ENCODE measurements at places on chromosomes 16 and 17.
A peak's percentile ranks its signal among the peaks of the same experiment; 100 is the strongest.

DNA sequence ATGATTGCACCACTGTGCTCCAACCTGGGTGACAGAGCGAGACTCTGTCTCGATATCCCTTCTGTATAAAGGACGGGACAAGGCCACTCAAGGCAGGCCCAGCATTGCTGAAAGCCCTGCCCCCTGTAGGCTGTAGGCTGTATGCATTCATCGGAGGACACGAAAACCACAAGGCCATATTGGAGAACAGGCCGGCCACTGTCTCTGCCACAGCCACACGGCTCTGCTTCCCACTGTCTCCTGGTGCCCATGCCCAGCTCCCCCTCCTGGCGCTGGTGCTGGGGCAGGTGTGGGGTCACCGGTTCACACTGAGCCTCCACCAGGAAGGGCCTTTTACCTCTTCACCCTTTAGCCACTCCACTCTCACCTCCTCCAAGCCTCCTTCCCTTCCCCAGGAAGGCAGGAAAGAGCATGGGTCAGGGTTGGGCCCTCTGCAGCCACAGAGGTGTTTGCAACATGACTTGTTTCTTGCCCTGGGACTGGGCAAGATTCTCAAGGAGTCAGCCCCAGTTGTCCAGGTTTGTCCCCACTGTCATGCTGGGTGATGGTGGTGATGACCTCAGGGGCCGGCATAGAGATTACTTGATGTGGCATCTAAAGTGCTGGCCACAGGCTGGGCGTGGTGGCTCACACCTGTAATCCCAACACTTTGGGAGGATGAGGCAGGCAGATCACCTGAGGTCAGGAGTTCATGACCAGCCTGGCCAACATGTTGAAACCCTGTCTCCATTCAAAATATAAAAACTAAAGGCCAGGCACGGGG is 5.3 kb upstream of the NTN3 start:
- DNase-seq = peak; percentile 46

DNA sequence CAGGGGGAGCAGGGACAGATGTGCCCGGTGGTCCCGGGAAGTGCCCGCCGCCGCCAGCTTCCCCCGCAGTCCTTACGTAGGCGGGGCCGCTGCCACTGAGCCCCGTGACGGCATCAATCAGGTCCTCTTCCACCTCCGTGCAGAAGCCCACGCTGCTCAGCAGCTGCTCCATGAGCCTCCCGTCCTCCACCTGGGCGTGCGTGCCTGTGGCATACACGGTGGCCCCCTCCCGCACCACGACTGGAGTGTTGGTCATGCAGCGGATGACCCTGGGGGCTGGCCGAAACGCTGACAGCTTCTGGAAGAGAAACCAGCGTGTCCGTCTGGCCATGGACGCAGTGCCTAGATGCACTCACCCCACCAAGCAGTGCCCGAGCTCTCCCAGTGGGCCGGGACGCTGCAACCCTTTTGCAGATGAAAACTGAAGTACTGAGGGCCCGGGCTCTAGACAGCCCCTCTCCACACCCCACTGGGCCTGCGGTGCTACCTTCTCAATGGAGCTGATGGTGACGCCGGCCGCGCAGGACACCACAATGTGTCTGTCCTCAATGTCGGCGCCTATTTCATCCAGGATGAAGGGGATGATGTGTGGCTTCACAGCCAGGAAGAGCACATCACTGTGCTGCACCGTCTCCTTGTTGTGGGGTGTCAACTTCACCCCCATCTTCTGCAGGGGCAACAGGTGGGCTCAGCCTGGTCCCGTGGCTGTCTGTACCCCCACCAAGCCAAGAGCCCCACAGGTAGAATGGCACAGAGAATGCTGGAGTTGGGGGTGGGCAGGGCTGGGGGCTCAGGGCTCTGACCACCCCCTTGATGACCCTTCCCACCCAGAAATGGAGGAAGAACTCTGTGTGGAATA is 2.0 kb downstream of the PYCR1 start:
- no peak for DNase-seq

DNA sequence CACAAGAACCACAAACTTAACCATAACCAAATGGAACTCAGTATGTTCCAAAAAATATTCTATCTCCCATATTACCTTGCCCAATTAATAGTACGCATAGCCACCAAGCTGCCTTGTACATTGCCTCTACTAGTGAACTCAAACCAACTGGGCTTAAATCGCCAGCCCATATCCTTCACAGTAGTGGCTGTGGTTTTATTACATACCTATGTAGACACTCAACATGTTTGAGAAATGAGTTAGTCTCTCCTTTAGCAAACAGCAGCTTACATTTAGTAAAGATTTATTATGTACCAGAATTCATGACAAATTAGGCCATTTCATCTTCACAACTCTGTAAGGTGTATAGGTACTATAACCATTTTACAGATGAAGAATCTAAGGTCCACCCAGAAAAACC is 41.4 kb downstream of the GRB2 start:
- no peak for DNase-seq

- peak; percentile 27 for DNase-seq
These were observed 13.1 kb downstream of the USP7 start for GRCh38 chr16:8950580-8951077.

GRCh38 chr16:3819175-3819527 is 61.4 kb downstream of the CREBBP start:
- DNase-seq = no peak
